ENCODE measurements at places on chromosomes 2 and 18.

DNA sequence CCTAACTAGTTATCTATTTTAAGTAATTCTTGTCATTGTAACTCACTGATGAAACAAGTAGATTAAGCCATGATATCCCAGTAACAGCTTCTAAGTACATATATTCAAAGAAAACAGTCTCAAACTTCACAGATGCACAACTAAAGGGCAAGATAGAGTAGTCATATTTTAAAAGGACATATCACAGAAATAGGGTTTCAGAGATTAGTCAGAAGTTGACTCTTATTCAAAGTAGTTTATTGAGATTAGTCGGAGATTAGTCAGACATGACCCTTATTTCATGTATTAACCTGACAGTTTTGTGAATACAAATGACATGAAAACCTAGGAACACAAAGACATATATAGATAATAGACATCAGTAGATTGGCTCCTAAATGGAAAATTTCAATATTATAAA lies 15.9 kb upstream of the CHAC2 start:
- DNase-seq, result peak; percentile 11

DNA sequence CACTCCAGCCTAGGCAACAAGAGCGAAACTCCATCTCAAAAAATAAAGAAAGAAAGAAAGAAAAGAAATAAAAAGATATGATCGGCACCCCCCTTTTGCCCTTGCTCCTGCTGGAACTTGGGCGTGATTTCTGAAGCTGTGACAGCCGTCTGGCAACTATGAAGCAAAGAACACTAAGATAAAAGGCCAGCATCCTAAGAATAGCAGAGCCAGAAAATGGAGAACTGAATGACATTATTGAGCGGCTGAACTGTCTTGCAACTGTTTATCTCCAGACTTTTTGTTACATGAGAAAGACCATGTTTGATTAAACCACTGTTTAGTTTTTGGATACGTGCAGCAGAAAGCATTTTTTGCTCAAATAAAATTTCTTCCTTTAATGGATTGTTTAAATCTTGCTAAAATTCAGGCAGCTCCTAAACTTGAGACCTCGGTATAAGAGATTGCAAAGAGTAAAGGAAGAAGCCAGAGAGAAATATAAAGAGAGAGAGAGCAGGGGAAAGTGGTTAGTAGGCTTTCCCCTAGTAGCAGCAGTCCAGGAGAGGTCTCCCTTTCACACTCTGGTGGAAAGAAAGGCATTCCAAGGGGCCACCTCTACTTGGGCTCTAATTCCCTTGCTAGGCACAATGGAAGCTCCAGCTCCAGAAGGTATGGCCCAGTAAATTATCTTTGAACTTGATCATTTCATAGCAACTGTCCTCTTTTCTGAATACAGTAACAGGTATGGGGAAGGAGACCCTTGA lies 8.2 kb upstream of the MBD2 start:
- DNase-seq, result peak; percentile 27

- no peak for DNase-seq
Measured at GRCh38 chr2:8606649-8607550, 75.0 kb upstream of the ID2 start.

DNA sequence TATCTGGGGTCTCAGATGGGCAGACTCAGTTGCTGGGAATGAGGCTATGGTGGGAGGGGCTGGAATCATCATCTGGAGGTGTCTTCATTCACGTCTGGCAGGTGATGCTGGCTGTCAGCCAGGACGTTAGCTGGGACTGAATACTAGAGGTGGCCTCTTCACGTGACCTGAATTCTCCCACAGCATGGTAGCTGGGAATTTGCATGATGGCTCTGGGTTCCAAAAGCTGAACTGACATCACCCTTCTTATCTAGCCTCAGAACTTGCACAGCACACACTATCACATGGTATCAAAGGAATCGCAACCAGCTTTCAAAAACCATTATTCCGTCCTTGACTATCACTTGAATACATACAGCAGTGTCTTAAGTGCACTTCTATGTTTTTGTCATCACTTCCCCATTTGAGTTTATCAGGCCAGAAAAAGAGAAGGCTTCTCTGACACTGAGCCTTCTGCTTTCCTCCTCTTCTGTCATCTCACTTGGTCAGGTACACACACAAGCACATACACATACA lies 53.0 kb upstream of the LRP2 start:
- no peak for DNase-seq

DNA sequence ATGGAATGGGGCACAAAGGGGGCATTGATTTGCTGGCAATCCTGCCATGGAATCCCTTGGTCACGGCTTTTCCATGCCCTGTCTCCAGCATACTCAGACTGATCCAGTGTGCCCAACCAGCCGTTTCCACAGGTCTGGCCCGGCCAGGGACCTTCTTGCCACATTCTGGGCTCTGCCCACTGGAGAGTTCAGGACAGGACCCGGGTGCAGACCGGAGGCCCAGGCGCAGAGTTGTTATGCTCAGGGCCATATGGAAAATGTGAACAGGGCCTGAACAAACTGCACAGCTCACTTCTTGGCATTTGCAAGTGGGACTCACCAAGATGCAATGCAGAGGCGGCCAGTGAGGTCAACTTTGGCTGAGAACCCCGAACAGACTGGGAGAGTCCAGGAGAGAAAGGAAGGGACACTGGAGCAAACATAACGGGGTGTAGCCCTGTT lies 15.6 kb upstream of the ASAP2 start:
- DNase-seq, result peak; percentile 70

DNA sequence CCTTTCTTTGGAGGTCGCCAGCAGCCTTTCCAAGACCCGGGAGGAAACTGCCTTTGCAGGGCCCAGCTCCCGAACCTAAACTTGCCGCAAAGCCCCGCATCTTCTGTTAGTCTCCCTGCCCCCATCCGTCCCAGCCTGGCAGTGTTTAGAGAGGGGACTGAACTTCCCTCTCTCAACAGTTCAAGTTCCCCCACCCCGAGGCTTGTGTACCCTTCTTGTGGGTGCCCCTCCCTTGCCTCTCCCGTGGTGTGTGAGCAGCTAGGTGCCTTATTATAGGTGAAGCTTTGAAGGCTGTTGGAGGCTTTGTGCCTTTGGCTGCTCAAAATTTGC lies 1.4 kb downstream of the LBH start:
- no peak for DNase-seq

DNA sequence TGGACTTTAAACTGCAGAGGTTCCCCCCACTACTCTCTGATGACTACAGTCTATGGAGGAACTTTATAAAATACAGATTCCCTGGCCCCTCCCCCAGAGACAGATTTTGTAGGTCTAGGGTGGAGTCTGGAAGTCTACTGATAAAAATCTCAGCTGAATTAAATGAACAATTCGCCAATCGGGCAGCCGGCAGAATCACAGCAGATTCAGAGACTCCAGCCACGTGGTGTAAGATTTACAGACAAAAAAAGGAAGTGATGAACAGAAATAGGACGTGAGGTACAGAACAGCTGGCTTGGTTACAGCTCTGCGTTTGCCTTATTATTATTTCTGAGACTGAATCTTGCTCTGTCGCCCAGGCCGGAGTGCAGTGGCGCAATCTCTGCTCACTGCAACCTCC lies 21.4 kb upstream of the MTA3 start:
- no peak for DNase-seq

GRCh38 chr2:157252529-157252928 lies 5.0 kb upstream of the GALNT5 start:
- no peak for DNase-seq

DNA sequence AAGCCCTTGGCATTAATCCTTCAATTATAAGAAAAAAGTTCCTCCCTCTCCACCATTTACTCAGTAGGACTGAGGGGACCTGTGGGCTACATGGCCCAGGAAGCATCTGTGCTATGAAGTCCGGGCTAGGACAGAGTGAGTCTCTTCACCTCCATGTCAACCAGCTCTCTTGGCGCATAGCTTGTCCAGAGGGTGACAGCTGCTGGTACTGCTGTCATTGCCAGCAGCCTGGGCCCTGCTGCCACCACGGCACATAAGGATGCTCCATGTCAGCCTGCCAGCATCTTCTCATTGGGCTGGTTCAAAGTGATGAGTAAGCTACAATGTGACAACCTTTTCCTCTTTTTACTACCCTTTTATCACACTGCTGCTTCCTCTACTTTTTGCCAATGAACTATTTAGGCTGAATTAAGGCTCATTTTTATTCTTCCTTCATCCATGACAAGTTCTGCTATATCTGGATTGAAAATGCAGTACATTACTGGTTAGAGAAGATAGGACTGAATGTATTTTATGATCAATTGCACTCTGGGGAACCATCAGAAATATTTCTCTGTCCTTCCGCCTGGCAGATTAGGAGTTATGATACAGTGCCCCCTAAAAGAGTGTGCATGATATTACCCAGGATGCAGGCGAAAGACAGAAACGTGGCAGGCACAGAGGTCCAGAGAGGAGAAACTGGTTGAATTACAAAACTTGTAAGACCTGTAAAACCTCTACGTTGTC lies 258.9 kb upstream of the TNP1 start:
- DNase-seq, result no peak

GRCh38 chr18:32803568-32803967 lies 30.7 kb upstream of the KLHL14 start:
- no peak for DNase-seq

DNA sequence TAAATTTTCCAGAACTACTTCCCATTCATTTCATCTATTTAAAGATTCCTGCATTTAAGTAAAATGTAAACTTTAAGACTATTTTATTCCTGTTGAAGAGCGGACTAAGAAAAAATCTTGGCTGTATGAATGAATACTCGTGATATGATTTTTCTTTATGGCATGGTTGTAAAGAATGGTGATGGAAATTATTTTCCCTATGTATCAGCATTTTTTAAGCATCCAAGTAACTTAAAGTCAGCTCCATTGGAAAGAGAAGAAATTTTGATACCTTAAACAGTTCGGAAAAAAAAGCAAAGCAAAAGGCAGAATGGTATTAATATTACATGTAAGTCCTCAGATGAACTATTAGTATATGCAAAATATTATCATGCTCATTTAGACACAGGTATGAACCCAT lies 58.9 kb downstream of the VWC2L start:
- DNase-seq, result no peak

Measured in dermis blood vessel endothelial cell (primary cell).